ENCODE measurements at places on chromosomes 5 and 9. TPM values are rescaled to one million over a fixed set of nuclear protein-coding genes. Genes with fewer than 3 reads are reported as not detected.

DNA sequence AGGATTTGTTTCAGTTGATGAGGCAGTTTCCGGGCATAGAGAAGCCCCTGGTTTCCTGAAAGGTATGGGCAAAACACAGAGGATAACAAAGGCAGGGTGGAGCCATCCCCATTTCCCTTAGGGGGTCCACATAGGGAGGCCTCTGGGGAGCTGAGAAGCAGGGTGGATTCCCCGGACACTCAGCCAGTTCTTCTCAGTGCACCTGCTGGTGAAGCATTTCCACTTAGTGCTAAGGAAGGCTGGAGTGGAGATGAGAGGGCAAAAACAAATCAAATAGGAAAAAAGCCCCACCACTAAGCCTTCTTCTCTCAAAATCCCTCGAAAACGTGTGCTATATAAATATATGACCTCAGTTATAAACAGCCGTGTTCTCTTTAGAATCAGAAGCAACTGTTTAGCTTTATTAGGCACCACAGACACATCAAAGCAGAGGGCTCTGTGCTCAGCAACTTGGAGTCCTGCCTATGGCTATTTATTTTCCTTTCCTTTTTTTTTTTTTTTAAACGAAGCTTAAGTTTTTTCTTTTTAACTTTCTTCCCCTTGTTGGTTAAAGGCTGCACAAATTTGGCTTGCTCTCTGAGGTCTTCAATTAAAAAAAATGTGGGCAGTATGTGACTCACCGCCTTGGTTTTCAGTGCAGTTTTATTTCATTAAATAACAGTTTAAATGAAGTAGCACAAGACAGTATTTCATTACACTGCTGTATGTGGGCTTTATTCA, 67.7 kb downstream of the PRDM6 start:
- no peaks in the 10 kb centered on the region for H3K27me3 ChIP-seq
- peak overlapping the region; percentile 29 for H3K27ac ChIP-seq
- peaks cover 2% of the 10 kb centered on the region for H3K36me3 ChIP-seq
- peak; percentile 89 for DNase-seq

DNA sequence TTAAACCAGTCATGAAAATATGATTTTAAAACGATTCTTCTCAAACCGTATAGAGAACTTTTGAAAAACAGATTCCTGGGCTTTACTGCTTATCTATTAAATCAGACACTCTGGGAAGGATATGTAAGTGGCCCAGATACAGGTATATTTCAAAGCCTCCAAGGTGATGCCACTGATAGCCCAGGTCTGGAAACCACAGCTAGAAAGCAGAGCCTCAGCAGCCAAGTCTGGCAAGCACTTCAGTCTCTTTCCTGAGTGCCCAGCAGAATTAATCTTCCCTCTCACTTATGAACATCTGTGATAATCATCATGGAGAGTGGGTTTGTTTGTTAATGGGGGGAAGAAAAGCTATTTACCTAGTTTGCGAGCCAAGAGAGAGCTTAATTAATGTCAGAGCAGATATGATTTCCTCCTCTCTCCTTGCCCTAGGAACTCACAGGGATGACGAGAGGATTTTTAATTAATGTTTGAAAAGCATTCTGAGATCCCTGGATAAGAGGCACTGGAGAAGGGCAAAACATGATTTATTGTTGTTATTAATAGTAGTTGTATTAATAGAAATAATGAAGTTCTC, 368.4 kb downstream of the TLE1 start:
- no peaks in the 10 kb centered on the region for H3K27me3 ChIP-seq
- no peak for DNase-seq
- peaks cover 2% of the 10 kb centered on the region for H3K4me1 ChIP-seq

Gene SCGB3A1
- total RNA-seq, result not detected

DNA sequence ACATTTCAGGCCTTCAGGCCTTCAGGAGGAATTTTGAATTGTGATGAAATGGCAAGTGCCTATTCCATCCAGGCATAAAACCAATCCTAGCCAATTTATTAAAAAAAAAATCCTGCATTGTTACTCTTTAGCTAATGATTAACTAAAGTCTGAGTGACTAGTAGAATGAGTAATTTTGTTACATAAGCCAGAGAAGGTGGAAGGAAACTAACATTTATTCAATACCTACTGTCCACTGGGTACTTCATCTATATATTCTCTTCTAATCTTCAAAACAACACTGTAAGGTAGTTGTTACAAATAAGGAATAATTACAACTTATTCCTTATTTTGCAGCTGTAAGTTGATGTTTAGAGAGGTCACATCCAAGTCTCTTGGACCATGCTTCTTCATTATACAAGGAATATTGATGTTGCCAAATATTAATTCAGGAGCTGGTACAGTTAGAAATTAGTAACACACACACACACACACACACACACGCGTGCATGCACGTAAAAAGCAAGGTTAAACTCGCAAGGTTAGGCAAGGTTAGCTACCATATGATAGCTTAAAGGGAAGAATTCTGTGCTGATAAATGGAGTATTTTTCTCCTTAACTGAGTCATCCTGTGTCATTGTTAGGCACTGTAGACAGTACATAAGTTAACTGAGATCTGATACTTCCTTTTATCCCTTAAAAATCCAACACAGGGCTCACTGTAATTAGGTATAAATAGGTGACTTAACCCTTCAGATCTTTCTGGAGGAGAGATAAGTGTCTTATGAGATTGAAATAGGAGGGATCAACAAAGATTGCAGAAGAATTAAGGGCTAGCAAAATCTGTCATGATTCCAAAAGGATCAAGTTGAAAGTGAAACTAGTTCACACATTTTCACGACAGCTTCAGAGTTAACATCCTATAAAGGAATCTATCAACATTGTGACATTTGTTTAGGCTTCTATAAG, 596.9 kb downstream of the PDE4D start:
- H3K27me3 ChIP-seq, result no peaks in the 10 kb centered on the region
- DNase-seq, result peak; percentile 60
- peak overlapping the region; percentile 42 for H3K4me3 ChIP-seq

DNA sequence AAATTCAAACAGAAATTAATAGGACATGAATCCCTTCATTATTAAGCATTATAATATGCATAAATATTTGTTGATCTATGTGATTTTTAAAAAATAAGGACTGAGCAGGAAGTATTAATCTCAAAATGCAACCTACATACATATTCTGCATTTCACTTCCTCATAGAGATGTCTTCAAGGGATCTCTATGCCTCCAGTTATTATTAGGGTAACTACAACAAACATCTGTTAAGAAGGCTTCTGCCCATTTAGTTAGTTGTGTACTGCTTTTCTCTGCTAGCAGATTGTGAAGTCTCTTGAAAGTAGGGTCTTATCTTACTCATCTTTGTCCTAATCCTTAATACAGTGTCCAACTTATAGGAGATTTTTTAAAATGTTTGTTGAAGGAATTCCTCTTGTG, 414.1 kb downstream of the ACTL7B start:
- H3K4me1 ChIP-seq, result peaks cover 19% of the 10 kb centered on the region
- no peaks in the 10 kb centered on the region for H3K27me3 ChIP-seq
- H3K27ac ChIP-seq, result no peak overlapping the region
- H3K4me3 ChIP-seq, result no peak overlapping the region
- DNase-seq, result no peak
- no peaks in the 10 kb centered on the region for H3K36me3 ChIP-seq
